Nasal cavity respiratory epithelium epithelial cell of viscerocranial mucosa (primary cell): ENCODE measurements at places on chromosomes 16 and 17. TPM values are rescaled to one million over a fixed set of nuclear protein-coding genes. Genes with fewer than 3 reads are reported as not detected.

The TRIM47 gene
- 14.4 and 47.8 TPM in 2 replicates for total RNA-seq

The MFAP4 gene
- total RNA-seq = not detected in 2 replicates

The MYCBPAP gene
- under 0.01 and 0.28 TPM in 2 replicates for total RNA-seq

The TEKT1 gene
- total RNA-seq = not detected in 2 replicates

The ITGAL gene
- under 0.01 TPM in 1 of 2 replicates, not detected in the other for total RNA-seq

The SLC2A4 gene
- total RNA-seq = under 0.01 and 0.14 TPM in 2 replicates

The GFER gene
- 9.0 and 14.0 TPM in 2 replicates for total RNA-seq

The SPIRE2 gene
- 0.68 and 2.9 TPM in 2 replicates for total RNA-seq

The TAC4 gene
- not detected in 2 replicates for total RNA-seq

The GH1 gene
- total RNA-seq = not detected in 2 replicates

The SETD6 gene
- 15.0 and 19.9 TPM in 2 replicates for total RNA-seq

The PERCC1 gene
- total RNA-seq = not detected in 2 replicates

The KRT9 gene
- 0.21 and 0.34 TPM in 2 replicates for total RNA-seq

The PYCARD gene
- 56.4 and 92.7 TPM in 2 replicates for total RNA-seq

The ASPHD1 gene
- total RNA-seq = 1.6 and 4.4 TPM in 2 replicates

The SEPHS2 gene
- 34.7 and 43.4 TPM in 2 replicates for total RNA-seq

The FOXF1 gene
- total RNA-seq = not detected in 2 replicates

The KRT34 gene
- total RNA-seq = 1.00 and 2.7 TPM in 2 replicates

The BCO1 gene
- not detected in 2 replicates for total RNA-seq

The ACSM2A gene
- total RNA-seq = not detected in 2 replicates

The CCL3 gene
- not detected in 2 replicates for total RNA-seq

The TSPAN10 gene
- total RNA-seq = 0.68 and 3.2 TPM in 2 replicates

The CBLN1 gene
- total RNA-seq = not detected in 2 replicates

The KRTAP4-5 gene
- total RNA-seq = not detected in 2 replicates

The NPIPB2 gene
- total RNA-seq = 3.4 and 9.4 TPM in 2 replicates

The G6PC1 gene
- total RNA-seq = not detected in 2 replicates

The VMO1 gene
- 0.68 and 1.00 TPM in 2 replicates for total RNA-seq

The CRHR1 gene
- total RNA-seq = not detected in 2 replicates

The NPIPB13 gene
- under 0.01 and 1.8 TPM in 2 replicates for total RNA-seq

The FCSK gene
- 11.3 and 12.9 TPM in 2 replicates for total RNA-seq

The RRN3 gene
- 72.4 and 78.6 TPM in 2 replicates for total RNA-seq

The TPSG1 gene
- not detected in 2 replicates for total RNA-seq

The CMTM4 gene
- 86.5 and 91.1 TPM in 2 replicates for total RNA-seq

The LGALS9C gene
- total RNA-seq = under 0.01 and 0.21 TPM in 2 replicates

The NHLRC4 gene
- total RNA-seq = 0.14 and 0.68 TPM in 2 replicates

The NECAB2 gene
- total RNA-seq = not detected in 2 replicates

The PTRH2 gene
- total RNA-seq = 49.7 and 51.9 TPM in 2 replicates

The FAM20A gene
- total RNA-seq = 0.93 TPM in 1 of 2 replicates, not detected in the other

The CHST5 gene
- total RNA-seq = not detected in 2 replicates

The FOXC2 gene
- total RNA-seq = under 0.01 and 0.78 TPM in 2 replicates

The HCRT gene
- not detected in 2 replicates for total RNA-seq

The UTS2R gene
- not detected in 2 replicates for total RNA-seq

The CASKIN1 gene
- 0.34 and 1.6 TPM in 2 replicates for total RNA-seq

The KRT27 gene
- total RNA-seq = not detected in 2 replicates

The MYH11 gene
- total RNA-seq = 0.07 TPM in 1 of 2 replicates, not detected in the other

The RGS11 gene
- total RNA-seq = 0.14 TPM in 1 of 2 replicates, not detected in the other
